ENCODE measurements at places on chromosomes 16 and 17.
A peak's percentile ranks its signal among the peaks of the same experiment; 100 is the strongest.

DNA sequence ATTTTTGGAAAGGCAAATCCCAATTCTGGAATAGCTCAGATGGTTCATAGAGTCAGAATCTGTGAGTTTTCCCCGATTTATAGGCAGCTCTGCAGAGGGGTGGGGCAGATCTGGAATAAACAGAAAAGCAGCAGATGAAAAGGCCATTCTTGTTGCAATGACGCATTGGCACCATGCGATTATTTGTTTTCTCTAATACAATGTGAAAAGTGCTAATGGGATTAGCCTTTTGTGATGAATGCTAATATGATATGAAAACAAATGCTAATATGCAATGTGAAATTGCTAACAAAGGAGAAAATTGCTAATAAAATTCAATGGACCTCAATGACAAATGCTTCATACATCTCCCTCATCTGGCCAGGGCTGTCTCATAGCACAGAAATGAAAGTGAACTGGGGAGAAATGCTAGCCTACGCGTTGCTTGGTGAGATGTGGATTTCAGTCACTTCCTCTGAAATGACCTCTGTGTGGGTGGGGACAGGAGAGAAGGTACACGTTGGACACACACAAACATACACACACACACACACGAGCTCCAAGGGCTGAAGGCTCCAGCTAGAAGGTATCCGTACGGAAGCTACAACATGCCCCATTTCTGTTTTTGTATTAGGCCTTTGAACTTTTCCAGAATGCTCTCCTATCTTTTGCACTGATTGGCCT is 394.5 kb downstream of the XYLT1 start:
- no peak for DNase-seq

- no peak for DNase-seq
Observed at GRCh38 chr16:78211946-78212345, 112.5 kb downstream of the WWOX start.

DNA sequence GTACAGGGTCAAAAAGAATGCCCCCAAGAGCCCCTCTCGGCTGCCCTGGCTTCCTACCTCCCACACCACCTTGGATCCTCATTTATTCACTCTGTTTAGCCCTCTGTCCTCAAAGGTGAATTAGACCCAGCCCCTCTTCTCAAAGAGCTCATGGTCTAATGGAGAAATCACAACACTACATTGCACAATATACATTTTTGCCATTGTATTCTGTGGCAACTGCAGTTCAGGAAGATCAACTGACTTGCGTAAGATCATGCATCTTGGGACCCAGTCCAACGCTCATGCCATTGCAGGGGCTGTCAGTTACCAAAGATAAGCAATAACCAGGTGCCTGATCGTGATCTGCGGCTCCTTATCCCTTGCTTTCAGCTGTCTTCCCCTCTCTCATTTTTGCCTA is 1.4 kb downstream of the KRT38 start:
- DNase-seq = no peak

DNA sequence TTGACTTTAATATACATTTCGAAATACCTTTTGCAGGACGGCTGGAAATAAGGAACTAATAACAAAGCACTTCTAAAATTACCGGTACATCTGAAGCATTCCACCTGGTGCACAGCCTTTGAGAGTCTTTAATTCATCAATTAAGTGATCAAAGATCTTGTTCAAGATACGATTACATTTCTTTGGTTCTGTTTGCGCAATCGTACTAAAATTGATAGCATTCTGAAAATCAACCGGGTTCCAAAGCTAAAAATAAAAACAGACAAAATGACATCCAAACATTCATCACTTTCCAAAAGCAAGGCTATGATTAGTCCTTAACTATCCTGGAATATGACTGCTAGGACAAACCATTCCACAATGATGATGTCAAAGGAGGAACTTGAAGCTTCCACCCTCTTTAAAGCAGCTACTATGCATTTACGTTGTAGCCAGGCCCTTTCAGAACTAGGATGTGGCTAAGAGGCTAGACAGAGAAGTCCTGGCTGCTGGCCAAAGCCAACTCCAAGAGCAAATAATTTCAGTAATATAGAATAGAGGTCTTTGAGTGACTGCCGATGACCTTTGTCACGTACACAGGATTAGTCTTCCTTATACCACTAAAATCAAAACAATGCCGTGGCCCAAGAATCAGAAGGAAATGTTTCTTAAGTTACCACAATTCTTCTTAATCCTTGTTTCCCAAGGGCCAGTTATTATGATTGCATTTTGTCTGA is 299.8 kb upstream of the PSMD7 start:
- DNase-seq = no peak

GRCh38 chr17:48543107-48543853 is 1.6 kb downstream of the HOXB2 start:
- peak; percentile 50 for DNase-seq

- DNase-seq = no peak
Observed at GRCh38 chr17:67421869-67422273, 44.8 kb downstream of the PITPNC1 start.

- no peak for DNase-seq
Observed at GRCh38 chr16:83244057-83244456, 563.7 kb upstream of the HSBP1 start.

DNA sequence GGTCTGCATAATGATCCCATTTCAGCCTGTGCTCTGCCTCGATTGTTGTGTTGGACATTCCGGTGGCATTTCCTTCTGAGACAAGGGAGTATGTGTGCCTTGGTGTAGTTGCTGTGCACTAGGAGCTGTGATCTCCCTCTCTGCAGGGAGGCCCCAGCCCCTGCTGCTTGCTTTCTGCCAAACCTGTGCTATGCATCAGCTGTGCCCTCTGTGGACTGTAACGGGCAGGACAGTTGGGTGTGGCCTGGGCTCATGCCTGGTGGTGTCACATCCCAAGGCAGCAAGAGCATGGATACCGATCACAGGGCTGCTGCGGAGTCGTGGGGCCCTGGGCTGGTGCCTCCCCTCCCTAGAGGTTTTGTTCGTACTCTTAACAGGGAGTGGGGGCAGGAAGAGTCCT is 3.8 kb upstream of the JPT2 start:
- no peak for DNase-seq

- peak; percentile 35 for DNase-seq
Observed at GRCh38 chr16:49281843-49282642, 405 bp upstream of the CBLN1 start.

DNA sequence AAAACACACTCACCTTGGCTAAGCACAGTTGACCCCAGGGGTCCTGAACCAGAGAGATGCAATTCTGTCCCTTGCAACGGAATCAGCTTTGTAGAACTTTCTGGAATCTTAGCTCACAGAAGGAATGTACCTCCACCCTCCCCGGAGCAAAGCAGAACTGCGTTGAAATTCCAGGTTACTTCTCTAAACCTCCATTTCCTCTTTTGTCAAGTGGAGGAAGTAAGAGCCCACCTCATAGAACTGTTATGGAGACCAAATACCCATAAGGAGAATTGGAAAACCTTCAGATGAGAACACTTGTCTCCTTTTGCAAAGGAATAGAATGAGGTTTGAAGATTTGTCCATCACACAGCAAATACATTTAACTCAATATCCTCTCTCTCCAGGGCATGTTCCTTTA is 86.6 kb upstream of the RBBP6 start:
- no peak for DNase-seq

- DNase-seq = peak; percentile 26
Observed at GRCh38 chr17:64024781-64025731, 4.6 kb upstream of the ICAM2 start.

GRCh38 chr17:42287977-42288802 is at the start of gene STAT5A:
Gene STAT5A, plus strand, starts transcription at chr17:42288498. Its CDS starts 914 bp downstream, at chr17:42289412.
- peak; percentile 67 for DNase-seq

DNA sequence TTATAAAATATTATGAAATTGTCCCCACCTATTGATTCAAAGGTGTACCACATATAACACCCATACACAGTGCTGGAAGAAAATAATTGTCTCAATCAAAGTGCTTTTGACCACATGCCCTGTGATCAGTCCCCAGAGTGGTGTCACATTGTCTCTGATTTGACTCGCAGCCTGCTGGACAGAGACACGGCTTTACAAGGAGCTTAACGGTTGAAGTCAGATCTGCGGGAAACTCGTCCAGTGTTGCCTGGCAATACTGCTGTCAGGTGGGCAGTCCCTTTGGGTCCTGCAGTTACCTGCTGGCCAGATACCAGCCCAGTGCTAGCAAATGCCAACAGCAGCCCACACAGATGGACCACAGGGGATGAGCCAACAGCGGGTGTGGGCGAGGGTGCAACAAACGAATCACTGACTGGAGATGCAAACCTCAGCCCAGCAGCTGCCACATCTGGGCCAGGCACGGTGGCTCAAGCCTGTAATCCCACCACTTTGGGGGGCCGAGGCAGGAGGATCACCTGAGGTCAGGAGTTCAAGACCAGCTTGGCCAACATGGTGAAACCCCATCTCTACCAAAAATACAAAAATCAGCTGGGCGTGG is 26.2 kb upstream of the SSTR2 start:
- DNase-seq = no peak

- no peak for DNase-seq
Observed at GRCh38 chr17:7710301-7710700, 5.3 kb downstream of the EFNB3 start.

DNA sequence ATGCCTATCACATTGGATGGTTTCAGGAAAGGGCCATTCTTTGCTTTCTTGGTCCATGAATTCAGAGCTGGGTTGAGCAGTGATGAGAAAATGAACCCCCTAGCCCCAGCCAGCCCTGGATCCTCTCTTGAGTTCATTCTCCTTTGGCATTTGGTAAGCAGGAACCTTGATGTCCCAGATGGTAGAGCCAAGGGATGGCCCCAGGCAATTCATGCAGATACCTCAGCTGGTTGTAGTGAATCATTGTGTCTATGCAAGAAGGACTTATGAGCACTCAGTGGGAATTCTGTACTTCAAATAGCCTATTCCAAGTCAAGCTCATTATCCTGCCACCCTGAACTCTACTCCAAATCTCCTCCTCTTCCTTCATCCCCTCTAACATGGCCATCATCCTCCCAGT is 412.7 kb downstream of the UTP18 start:
- DNase-seq = no peak

- no peak for DNase-seq
Observed at GRCh38 chr16:86020971-86021370, 122.0 kb downstream of the IRF8 start.

- DNase-seq = no peak
Observed at GRCh38 chr17:61150686-61151299, 248.8 kb upstream of the TBX2 start.

GRCh38 chr16:69244336-69244735 is 57.4 kb downstream of the SNTB2 start:
- DNase-seq = no peak

GRCh38 chr16:14366974-14367707 is 262.9 kb downstream of the PARN start:
- DNase-seq = no peak

GRCh38 chr17:51860954-51861561 is 297.5 kb downstream of the CA10 start:
- DNase-seq = no peak

- no peak for DNase-seq
Observed at GRCh38 chr17:77548967-77549366, 408.2 kb downstream of the SEC14L1 start.

- no peak for DNase-seq
Observed at GRCh38 chr16:75584108-75584507, 17.9 kb downstream of the GABARAPL2 start.

DNA sequence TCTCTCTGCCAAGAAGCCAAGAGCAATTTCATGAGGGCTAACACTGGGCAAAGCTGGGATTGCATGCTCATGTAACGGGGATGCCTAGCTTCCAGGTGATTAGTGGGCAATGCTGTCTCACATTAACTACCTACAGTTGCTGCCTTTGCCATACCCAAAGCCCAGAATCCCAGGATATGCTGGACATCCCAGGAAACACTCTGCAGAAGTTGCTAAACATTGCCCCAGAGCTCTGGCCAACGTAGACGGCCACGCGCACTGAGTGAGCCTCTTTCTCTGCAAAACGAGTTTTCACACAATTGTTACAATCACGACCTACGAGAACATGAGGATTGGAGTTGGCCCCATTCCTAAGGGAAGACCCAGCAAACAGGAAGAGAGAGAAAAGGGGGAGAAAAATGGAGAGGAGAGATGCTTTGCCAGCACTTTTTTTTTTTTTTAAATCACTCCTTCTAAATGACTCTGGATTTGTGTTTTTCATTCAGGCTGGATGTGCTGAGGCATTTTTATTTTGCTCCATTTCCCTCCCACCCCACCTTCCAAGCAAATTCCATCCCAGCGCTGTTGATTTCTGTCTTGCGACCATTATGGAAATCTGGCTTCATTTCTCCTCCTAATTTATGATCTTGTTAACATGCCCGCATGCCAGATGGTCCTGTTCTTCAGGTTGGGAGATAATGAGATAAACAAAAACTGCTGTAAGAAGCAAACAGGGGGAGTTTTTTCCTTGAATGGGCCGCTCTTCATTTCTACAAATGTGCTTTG is 112.8 kb upstream of the DNAH9 start:
- DNase-seq = no peak

GRCh38 chr16:78196502-78196901 is 97.0 kb downstream of the WWOX start:
- DNase-seq = no peak

- DNase-seq = no peak
Observed at GRCh38 chr16:50671644-50672260, 9.4 kb downstream of the SNX20 start.

DNA sequence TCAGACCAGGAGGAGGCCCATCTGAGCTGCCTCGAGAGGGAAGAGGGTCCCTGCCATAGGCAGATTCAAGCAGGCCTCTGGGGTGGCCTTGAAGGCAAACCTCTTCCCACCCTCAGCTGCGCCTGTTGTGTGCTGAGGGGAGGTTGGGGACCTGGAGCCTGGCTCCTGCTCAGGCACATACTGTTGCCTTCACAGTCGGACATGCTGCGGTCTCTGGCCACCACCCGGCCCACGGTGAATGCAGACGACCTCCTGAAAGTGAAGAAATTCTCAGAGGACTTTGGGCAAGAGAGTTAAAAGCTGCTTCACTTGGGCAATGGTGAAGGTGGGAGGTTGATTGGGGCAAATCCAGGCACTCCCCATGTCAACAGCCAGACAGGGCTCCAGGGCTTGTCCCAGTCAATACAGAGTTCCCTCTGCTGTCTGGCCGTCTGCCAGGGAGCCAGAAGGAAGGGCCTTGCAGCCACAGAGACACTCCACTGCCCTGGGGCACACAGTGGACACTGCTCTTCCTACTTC is 6.3 kb downstream of the PDF start:
- no peak for DNase-seq

DNA sequence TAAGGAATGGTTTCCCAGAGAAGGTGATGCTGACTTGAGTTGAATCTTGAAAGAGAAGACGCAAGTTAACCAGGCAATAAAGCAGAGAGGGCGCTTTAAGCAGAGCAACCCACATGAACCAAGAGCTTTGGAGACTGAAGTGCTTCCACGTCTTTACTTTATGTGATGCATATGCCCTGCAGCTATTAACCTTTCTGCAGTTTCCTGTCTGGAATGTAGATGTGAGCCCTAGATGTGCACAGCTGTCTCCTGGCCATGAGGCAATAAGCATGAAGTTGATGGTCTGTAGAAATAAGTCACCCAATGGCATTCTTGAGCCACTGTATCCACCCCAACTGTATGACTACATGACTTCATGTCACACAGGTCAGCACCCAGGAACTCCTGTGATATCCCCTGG is 5.7 kb upstream of the CHST4 start:
- no peak for DNase-seq

GRCh38 chr17:43615330-43616028 is 46.2 kb downstream of the MEOX1 start:
- DNase-seq = no peak

Measured in stimulated activated CD4-positive, alpha-beta T cell treated with anti-CD3 and anti-CD28 coated beads, Interleukin-1b, Interleukin-23, amount 100 ng/mL, for 24 hours (primary cell).